ENCODE measurements at places on chromosomes 3 and 15. TPM values are rescaled to one million over a fixed set of nuclear protein-coding genes. Genes with fewer than 3 reads are reported as not detected.

GRK7 gene
- total RNA-seq: not detected

MFGE8 gene
- 46.3 TPM for total RNA-seq

SERPINI1 gene
- total RNA-seq: 3.2 TPM

CEP70 gene
- 11.8 TPM for total RNA-seq

- DNase-seq: peak; percentile 71
Measured at GRCh38 chr3:72582211-72582878, 265.9 kb downstream of the SHQ1 start.

DNA sequence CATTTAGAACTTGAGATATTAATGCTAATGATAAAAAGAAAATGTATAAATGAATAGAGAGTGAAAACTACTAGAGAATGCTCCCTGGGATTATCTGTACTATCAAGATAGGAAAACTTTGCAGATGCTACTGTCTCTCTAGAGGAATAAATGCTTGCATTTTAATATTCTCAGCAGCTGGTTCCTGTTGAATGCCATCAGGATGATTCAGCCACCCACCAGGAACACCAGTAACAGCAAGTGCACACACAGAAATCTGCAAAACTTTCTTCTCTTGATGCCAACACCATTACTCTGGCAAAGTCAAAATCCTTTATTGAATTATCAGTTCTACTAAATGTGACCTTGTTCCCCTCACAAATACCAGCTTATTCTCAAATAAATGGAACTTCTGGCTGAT, 148.4 kb downstream of the TIGIT start:
- DNase-seq: no peak

DNA sequence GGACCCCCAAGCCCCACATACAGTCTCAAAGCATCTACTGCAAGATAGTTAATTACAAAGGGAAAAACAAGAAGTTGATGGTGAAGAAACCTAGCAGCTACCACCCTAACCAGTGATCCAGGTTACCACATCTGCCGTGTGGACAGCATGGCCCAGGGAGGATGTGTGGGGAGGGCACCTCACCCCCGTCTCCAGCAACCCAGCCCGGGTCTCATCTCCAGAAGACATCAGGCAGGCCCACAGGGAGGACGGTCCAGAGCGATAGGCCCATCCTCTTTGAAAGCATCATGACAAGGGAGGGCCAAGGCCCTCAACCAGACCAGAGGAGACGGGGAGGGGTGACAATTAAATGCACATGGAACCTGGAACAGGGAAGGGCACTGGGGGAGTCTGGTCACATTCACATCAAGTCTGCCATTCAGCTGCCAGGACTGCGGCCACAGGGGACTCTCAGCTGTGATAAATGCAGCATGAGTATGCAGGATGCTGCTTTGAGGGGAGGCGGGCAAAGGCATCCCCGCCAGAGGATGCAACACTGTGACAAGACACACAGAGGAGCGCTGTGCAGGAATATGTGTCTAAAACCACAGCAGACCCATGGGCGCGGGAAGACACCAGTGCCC, 18.8 kb downstream of the ZXDC start:
- no peak for DNase-seq

GRCh38 chr15:62472616-62473299, 307.7 kb upstream of the C2CD4B start:
- no peak for DNase-seq

GRCh38 chr3:56988458-56989168, 71.9 kb upstream of the SPATA12 start:
- peak; percentile 61 for DNase-seq

- no peak for DNase-seq
Measured at GRCh38 chr3:15924914-15925313, 127.1 kb upstream of the ANKRD28 start.

- no peak for DNase-seq
Measured at GRCh38 chr3:46110701-46111493, 83.6 kb upstream of the XCR1 start.

GRCh38 chr15:64464276-64465005, 4.1 kb downstream of the ZNF609 start:
- no peak for DNase-seq

Measured in hematopoietic multipotent progenitor cell (in vitro differentiated cells).